Left kidney (tissue), 8 donors: ENCODE measurements at places on chromosomes 16 and 17. TPM values are rescaled to one million over a fixed set of nuclear protein-coding genes. Genes with fewer than 3 reads are reported as not detected.

DNA sequence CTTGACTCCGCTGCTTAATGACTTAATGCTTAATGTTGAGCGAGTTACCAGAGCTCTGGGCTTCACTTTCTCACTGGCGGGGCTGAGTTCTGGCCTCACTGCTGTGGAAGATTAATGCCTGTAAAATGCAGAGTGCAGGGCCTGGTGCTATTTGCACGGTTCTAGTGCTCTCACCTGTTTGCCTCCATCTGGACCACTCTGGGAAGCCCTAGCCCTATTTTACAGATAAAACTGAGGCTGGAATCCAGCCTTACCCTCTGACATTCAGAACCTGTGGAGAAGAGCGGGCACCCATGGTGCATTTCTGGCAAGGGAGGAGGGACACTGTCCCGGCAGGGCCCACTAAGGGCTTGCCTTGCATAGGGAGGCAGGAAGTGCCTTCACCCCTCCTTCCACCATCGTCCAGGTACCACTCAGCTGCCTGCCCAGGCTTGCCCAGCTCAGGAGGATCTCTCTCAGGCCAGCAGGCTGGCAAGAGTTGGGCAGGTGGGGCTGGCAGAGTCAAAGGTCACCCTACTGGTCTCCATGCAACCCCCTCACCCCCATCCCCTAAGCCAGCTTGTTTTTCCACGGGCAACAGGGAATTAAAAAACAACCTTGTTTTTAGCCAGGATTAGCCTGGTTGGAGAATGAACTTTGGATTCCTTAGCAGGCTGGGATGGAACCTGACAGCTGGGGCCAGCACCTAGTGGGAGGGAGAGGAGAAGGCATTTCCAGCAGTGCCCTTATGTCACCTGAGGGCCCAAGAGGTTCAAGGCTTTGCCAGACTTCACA is 4.1 kb upstream of the UBALD1 start:
- no peak for DNase-seq

DNA sequence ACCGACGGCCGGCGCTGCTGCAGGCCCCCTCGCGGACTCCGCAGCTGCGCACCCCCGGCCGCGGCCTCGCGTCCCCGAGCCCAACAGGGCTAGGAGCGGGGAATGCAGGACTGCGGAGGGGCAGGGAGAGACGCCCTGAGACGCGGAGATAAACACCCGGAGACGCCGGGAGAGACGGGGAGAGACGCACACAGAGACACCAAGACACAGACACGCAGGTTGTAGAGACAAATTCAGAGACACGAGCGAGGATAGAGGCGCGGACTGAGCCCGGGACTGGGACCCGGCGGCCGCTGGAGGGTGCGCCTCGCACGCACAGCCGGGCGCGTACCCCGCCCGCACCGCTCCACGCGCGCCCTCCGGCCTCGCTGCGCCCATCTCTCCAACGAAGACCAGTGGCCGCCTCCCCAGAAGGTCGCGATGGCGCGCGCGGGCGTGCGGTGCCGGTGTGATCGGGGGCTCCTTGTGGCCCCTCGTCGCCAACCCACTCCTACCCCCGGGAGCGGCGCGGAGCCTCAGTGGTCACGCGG is 902 bp downstream of the STAC2 start:
- DNase-seq = no peak

DNA sequence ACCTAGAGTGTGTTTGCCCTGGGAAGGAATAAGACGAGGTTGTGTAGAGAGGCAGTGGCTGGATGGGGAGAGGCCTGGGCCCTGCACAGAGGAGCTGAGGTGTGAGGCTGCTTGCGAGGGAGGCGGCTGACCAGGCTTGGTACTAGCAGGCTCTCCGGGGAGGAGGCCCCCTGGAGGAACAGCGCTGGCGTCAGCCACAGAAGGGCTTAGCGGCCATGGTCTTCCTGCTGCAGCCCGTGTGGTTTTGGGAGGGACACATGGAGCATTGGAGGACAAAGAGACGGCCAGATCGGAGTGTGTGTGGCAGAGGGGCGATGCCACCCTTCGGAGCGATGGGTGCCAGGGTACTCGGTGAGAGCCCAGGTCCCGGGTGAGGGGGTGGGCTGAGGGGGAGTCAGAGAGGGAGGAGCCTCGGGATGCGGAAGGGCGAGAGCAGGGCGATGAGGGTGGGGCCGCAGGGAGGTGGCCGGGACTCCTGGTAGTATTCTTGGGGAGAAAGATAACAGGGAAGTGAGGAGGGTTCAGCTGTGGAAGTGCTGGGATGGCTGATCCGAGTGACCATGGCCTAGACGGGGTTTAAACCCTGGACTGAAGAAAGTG is 8.3 kb downstream of the BANP start:
- no peak for DNase-seq

- no peak for DNase-seq
Observed at GRCh38 chr17:57940231-57940630, 15.0 kb downstream of the CUEDC1 start.

GRCh38 chr17:58684003-58684402 is 7.8 kb downstream of the TEX14 start:
- DNase-seq = no peak

DNA sequence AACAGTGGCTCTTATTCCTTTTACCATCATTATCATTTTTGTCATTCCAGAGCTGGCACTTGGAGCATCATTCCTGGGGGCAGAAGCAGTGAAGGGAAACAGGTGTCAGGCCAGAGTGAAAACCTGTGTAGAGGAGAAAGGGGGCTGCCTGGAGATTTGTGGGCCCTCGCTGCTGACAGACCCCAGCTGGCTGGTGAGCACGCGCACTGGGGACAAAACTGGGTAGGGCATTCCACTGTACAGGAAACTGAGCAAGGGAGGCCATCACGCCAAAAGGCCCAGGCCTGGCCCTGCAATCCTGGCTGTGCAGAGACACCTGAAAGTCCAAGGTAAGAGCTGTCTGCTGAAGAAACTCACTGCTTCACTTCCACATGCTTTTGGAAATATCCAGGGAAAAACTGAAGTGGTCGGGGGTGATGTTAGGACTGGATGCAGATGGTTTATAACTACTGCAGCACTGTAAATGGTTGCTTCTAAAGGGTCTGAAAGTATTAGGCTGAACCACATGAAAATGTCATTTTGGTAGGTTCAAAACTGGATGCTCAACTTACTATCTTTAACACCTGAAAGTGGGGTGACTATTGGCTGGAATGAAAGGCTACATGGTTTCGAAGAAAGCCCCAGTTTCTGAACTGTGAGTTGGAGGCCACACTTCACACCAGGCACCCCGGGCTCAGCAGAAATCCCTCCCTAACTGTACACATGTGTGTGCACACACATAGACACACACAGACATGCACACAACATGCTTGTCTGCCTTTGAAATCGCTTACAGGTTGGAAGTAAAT is 225.0 kb downstream of the C16orf78 start:
- DNase-seq = no peak

GRCh38 chr16:86134802-86135461 is 236.0 kb downstream of the IRF8 start:
- DNase-seq = no peak

DNA sequence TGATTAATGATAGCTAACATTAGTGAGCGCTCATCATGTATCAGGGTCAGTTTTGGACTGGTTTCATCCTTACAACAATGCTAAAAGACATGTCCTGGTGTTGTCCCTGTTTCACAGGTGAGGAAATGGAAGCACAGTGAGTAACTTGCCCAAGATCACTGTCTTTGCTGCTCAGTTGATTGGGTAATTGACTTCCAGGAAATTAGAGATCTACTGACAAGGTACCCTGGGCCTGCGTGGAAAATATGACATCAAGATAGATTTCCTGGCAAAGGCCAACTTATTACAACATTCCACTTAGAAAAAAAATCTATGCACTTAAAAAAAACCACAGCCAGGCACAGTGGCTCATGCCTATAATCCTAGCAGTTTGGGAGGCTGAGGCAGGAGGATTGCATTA is 96.3 kb downstream of the CYLD start:
- DNase-seq = no peak

DNA sequence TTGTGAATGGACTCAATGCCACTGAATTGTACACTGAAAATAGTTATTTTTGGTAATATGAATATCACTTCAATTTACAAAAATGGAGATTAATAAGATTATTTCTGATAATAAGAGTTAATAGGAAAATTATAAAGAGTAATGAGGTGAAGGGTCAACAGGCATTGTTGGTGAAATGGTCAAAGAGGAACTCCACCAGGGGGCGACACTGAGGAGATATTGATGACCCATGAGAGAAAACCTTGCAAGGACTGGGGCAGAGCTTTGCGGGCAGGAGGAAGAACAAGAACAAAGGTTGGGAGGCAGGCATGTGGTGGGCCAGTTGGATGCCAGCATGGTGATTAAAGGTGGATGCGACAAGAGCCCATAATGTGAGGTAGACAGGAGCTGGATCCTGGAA is 74.0 kb upstream of the XYLT1 start:
- no peak for DNase-seq

GRCh38 chr17:37717627-37718323 is 27.1 kb downstream of the HNF1B start:
- DNase-seq = no peak

- DNase-seq = no peak
Observed at GRCh38 chr17:28240688-28241340, 78.2 kb upstream of the TMEM97 start.

- no peak for DNase-seq
Observed at GRCh38 chr16:48608871-48609651, 919 bp downstream of the N4BP1 start.

DNA sequence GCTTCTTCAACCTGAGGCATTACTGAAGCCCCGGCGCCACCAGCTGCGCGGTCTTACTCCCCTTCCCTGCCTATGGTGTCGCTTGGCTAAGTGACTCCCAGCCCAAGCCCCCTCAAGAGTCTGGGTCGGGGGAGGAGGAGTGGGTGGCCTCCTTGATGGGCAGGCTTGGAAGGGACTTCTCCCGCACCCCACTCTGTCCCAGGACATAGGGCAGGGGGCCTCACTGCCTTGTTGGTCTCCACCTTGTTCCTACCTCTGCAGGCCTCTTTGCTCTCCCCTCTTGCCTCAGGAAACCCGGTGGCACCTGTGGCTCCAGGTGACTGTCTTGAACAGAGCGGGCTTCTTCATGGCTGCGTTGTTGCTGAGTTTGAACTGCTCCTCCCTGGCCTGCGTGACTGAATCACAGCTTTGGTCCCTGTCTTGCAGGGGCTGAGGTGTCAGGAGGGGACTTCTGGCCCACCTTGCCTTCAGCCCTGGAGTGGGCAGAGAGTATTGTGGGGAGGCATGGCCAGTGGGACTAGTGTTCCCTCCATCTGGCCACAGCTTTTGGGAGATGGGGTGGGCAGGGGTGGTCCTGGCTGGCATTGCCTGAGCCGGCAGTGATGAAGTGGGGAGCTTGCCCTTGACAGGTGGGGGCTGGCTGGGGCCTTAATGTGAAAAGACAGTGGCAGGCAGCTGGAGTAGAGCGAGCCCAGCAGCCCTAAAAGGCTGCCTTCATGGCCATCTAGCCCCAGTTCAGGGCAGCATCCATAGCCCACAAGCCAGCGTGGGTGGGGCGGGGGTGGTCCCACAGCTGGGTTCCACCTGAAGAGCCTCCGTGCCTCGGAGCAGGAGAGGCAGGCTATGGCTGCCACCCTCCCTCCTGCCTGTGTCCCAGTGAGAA is 7.3 kb downstream of the CBX2 start:
- DNase-seq = no peak

- DNase-seq = no peak
Observed at GRCh38 chr17:61047515-61047914, 352.1 kb upstream of the TBX2 start.

DNA sequence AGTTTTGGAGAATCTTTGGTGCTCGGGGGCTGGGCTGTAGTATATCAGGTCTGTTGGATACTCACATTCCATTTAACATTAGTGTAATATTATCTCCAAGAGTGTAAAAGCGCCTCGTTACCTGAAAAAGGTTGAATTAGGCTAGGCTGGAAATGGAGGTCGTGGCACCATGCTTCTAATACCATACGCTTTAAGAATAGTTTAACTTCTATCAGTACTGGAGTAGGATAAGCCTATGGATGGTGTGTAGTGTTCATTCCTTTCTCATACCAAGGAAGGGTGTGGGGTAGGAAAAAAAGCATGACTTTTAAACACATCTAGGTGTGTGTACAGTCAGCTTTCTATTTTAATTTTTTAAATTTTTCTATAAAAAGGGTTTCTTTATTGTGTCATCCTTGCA is 2.0 kb downstream of the SRCAP start:
- no peak for DNase-seq

- no peak for DNase-seq
Observed at GRCh38 chr17:15958484-15958854, 13.5 kb downstream of the ADORA2B start.

- DNase-seq = no peak
Observed at GRCh38 chr16:67114793-67115192, 5.1 kb downstream of the PHAF1 start.

- DNase-seq = peak; percentile 54
Observed at GRCh38 chr16:72997141-72997542, 50.8 kb downstream of the ZFHX3 start.

DNA sequence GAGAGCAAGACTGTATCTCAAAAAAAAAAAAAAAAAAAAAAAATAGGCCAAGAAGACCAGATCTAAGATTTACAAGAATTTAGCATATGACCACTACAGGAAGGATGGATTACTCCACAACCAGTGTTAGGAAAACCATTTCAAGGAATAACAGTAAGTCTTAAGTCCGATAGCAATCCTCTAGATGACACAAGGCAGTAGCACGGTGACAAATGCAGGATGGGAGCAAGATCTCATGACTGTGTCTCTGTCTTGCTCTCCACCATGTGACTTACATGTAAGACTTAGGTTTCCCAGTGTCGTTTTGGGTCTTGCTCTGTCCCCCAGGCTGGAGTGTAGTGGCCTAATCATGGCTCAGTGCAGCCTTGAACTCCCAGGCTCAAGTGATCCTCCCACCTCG is 27.8 kb downstream of the C16orf96 start:
- DNase-seq = no peak

- no peak for DNase-seq
Observed at GRCh38 chr16:46836534-46837530, 5.9 kb upstream of the C16orf87 start.

DNA sequence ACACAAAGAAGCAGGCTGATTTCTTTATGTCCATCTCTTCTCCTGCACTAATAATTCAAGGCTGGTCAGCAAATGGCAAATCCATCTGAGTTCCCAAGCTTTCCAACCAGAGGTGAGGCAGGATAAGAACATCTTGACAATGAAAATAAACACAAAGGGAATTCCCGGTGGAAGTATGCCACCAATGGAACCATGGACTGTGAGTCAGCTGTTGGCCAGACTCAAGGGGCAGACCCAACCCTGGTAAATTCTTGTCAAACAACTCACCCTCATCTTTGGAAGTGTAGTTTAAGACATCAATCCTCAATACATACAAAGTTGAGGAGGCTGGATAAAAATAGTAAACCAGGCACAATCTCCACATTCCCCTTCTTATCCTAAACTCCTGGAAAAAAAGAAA is 74.3 kb upstream of the CES5A start:
- DNase-seq = no peak

- DNase-seq = no peak
Observed at GRCh38 chr16:23858542-23858941, 22.8 kb downstream of the PRKCB start.

GRCh38 chr16:72317446-72317845 is 145.5 kb upstream of the PMFBP1 start:
- no peak for DNase-seq

ASPHD1 gene
- polyA plus RNA-seq = 0.86 TPM

PERCC1 gene
- 0.20 TPM for polyA plus RNA-seq

CRHR1 gene
- 0.47 TPM for polyA plus RNA-seq

ACTG1 gene
- polyA plus RNA-seq = 3,008 TPM

HOXB6 gene
- 98.2 TPM for polyA plus RNA-seq

SECTM1 gene
- polyA plus RNA-seq = 1.3 TPM

EPX gene
- 0.90 TPM for polyA plus RNA-seq
